ENCODE measurements at places on chromosomes 7 and 10.

DNA sequence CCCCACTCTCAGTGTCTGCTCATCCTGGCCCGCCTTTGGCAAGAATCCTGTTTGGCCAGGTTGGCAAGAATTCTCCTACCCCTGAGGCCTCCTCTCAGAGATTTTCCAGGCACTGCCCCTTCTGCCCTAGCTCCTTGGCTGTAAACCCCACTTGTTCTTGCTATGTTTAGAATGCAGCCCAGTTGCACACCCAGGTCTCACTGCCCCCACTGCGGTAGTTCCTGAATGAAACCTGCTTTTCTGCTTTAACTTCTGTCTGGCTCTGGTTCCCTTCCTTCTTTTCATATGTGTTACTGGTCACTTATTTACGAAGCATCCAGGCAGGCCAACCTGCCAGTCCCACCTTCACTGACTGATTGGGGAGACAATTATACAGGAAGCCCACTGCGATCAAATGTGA is 576.9 kb downstream of the GLRX3 start:
- DNase-seq = no peak

- DNase-seq = no peak
Observed at GRCh38 chr10:26534384-26534783, 96.2 kb downstream of the APBB1IP start.

- DNase-seq = no peak
Observed at GRCh38 chr7:150383710-150384397, 4.7 kb downstream of the ZNF775 start.

GRCh38 chr10:29950391-29950790 is 109.0 kb downstream of the JCAD start:
- DNase-seq = peak; percentile 32

GRCh38 chr7:29563590-29564495 is at the start of gene PRR15:
Gene PRR15 (plus strand): TSS chr7:29563835. CDS start chr7:29566330, 2,495 bp downstream.
- DNase-seq = no peak

DNA sequence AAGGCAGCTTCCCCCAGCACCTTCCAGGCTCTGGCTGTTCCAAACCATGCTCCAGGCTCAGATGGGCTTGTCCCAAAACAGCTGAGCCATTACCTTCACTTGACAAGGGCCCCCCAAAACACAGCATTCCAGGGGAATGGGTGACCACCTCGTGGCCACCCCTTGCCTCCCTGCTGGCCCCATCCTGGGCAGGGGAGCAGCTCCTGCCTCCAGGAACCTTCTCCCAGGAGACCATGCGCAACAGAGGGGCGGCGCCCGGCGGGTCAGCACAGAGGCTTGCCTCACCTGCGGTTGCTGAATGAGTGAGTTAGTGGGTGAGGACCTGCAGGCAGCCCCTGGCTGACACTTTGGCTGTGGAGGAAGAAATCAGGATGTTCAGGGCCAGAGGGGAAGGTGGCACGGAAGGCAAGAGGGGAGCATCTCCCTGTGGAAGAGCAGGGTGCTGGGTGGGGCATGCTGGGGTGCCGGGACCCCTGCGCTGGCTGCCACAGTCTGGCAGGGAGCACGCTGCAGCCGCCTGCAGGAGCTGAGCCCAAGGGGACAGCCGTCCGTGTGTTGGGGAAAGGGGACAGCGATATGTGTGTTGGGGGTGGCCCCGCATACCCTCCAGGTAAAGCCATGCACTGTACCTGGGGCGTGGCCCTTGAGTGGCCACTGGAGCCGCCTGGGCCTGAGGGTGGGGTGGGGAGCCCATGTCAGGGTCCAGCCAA is 54.7 kb downstream of the PWWP2B start:
- DNase-seq = no peak

- DNase-seq = no peak
Observed at GRCh38 chr10:86940677-86941076, 16.7 kb downstream of the MMRN2 start.

GRCh38 chr10:19638182-19638895 is 177.9 kb upstream of the PLXDC2 start:
- peak; percentile 89 for DNase-seq

GRCh38 chr7:98398567-98399372 is 2.1 kb downstream of the BAIAP2L1 start:
- no peak for DNase-seq

DNA sequence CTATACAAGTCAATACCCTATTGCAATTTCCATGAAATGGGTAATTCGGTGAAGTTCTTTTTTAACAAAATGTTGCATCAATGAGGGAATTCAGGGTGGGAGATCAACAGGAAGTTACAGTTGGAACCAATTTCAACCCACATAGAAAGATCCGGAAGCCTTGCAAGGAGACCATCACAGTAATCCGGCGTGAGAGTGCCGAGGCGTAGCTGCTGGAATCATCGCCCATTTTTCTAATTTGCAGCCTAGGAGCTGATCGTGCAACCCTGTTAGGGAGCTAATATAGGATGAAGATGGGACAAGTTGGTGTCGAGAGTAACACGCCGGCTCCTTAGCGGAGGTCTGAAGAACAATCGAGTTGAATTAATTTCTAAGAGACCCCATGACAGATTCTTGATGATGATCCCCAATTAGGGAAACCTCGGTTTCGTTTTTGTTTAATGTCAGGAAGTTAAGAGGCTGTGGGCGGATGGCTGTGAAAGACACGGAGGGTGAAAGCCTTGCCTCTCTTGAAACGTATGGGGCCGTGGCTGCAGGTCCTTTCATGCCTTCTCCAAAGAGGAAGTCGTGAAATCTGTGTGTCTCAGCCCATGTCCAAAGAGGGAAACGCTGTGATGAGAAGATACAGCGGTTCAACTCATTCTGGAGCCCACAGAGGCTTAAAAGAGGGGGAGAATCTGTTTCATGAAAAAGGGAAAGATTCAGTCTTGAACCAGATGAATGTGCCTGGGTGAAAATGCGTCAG is 51.2 kb upstream of the CARD11 start:
- DNase-seq = no peak

- DNase-seq = no peak
Observed at GRCh38 chr7:123242467-123243092, 42.8 kb upstream of the SLC13A1 start.

Data from fibroblast of skin of right biceps (primary cell).